ENCODE measurements at places on chromosomes 16 and 17.

DNA sequence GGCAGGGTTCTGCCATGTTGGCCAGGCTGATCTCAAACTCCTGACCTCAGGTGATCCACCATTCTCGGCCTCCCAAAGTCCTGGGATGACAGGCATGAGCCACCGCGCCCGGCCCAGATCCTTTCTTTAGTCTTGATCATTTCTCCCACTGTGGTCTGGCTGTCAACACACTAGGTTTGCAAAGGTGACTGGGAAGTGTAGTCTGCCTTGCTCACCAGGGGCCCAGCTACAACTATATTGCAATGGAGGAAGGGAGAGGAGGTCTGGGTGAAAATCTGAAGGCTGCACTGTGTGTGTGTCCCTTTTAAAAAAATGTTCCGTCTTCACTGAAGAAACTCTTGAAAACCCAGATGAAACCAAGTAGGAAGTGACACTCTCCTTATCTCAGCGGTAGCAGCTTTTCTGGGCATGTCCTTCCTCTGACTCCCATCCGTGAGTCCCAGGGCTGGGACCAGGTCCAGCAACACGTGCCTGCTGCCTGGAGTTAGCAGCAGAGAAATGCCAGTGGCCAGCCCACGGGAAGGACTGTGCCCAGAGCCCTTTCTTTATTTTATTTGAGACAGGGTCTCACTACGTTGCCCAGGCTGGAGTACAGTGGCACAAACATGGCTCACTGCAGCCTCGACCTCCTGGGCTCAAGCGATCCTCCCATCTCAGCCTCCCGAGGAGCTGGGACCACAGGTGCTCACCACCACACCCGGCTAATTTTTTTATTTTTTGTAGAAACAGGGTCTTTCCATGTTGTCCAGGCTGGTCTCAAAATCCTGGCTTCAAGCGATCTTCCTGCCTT lies 17.8 kb upstream of the KIF19 start:
- H3K27me3 ChIP-seq: peaks cover 24% of the 10 kb centered on the region
- H3K4me1 ChIP-seq: peaks cover 6% of the 10 kb centered on the region
- no peak for DNase-seq
- H3K36me3 ChIP-seq: no peaks in the 10 kb centered on the region

GRCh38 chr16:30149250-30149930 lies 26.4 kb upstream of the MAPK3 start:
- H3K4me3 ChIP-seq: no peak overlapping the region
- H3K36me3 ChIP-seq: no peaks in the 10 kb centered on the region
- no peak for DNase-seq

DNA sequence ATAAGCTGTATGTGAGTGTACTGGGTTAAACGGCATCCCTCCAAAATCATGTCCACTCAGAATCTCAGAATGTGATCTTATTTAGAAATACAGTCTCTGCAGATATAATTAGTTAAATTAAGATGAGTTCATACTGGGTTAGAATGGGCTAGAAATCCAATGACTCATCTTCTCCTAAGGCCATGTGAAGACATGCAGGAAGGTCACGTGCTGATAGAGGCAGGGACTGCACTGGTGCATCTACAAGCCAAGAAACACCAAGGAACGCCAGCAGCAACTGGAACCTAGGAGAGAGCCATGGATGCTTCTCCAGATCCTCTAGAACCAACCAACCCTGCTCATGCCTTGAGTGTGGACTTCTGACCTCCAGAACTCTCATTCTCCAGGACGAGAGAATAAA lies 241.0 kb downstream of the XYLT1 start:
- no peak overlapping the region for H3K4me3 ChIP-seq
- no peaks in the 10 kb centered on the region for H3K4me1 ChIP-seq
- no peaks in the 10 kb centered on the region for H3K27me3 ChIP-seq
- H3K27ac ChIP-seq: no peak overlapping the region
- H3K36me3 ChIP-seq: no peaks in the 10 kb centered on the region

DNA sequence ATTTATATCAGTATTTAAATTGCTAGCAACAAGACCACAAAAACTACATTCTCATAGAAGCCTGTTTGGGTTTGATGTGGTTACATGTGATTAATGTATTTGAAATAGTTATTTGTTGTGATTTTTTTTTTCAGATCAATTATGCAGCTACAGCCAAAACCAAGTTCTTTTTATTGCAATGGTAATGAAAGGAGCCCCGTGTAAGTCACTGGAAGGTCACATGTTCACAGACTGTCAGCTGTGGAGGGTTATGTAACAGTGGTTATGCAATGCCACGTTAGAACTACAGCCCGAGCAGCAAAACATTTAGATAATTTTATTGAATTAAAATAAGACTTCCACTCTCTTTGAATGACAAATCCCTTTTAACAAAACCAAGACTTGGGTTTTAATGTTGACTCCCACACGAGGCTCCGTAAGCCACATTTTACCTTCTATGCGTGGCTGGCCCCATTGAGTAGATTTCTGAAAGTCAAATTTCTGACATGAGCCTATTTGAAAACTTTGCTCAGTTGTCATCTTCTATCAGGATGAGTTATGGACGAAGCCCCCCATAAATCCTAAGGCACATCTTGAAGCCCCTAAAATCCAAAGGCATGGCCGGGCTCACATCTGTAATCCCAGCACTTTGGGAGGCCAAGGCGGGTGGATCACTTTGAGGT lies 41.8 kb upstream of the SEC14L1 start:
- H3K4me3 ChIP-seq: no peak overlapping the region
- H3K27ac ChIP-seq: no peak overlapping the region
- peaks cover 49% of the 10 kb centered on the region for H3K36me3 ChIP-seq
- H3K4me1 ChIP-seq: peaks cover 5% of the 10 kb centered on the region
- DNase-seq: peak; percentile 69
